ENCODE measurements at places on chromosomes 1 and 21.

DNA sequence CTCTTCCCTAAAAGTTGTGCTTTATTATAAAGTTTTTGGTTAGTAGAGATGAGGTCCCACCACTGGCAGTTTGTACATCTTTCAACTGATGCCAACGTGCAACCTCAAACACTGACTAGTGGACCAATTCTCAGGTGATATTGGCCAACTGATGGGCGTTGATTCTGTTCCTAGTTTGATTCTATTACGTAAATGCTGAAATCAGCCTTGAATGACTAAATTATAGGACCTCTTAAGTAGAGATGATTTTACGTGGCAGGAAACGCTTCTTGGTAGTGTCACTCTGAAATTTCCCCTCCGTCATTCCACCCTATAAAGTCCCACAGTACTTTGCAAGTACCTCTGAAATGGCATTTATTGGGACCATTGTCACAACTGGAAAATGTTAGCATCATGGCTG lies 8.8 kb upstream of the FNDC7 start:
- DNase-seq: no peak

- DNase-seq: no peak
Observed at GRCh38 chr1:86389307-86389706, 6.8 kb downstream of the ODF2L start.

- DNase-seq: no peak
Observed at GRCh38 chr1:18881642-18882431, 20.5 kb downstream of the ALDH4A1 start.

- DNase-seq: no peak
Observed at GRCh38 chr1:226309398-226310244, 657 bp upstream of the LIN9 start.

GRCh38 chr1:29893806-29894205 lies 657.5 kb downstream of the PTPRU start:
- DNase-seq: no peak

- DNase-seq: peak; percentile 64
Observed at GRCh38 chr21:34280389-34280795, 83.4 kb upstream of the KCNE2 start.

DNA sequence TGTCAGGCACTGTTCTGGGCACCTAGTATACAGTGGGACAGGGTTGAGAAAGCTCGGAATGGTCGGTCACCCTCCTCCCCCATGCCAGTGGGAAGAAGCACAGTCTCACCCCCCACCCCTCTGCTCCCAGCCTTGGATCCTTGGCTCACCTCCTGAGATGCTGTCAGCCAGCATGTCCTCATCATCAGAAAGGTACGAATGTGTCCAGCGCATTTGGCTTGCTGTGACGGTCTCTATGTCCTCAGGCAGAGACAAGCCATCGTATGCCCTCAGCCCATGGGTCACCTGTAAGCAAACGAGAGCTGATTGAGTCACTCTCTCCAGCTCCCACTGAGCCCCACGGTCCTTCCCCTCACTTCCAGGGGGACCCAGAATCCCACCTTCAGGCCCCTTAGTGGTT lies 41.1 kb downstream of the HSPG2 start:
- DNase-seq: no peak

DNA sequence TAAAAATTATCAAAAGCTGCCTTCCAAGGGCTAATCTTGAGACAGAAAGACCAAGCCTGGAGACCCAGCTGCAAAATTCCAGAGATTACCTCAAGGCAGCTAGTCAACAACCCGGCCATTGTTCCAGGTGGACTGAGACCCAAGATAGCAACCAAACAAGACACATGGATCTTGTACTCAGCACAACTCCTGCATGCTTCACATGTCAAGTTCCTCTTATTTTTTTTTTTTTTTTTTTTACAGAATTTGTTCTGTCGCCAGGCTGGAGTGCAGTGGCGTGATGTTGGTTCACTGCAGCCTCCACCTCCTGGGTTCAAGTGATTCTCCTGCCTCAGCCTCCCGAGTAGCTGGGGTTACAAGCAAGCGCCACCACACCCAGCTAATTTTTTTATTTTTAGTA lies 40.1 kb downstream of the CD2 start:
- DNase-seq: no peak
